ENCODE measurements at places on chromosomes 12 and 14.

- DNase-seq, result no peak
Measured at GRCh38 chr14:51474854-51475253, 176.9 kb upstream of the FRMD6 start.

GRCh38 chr14:33894339-33894738 lies 56.5 kb downstream of the EGLN3 start:
- DNase-seq, result no peak

DNA sequence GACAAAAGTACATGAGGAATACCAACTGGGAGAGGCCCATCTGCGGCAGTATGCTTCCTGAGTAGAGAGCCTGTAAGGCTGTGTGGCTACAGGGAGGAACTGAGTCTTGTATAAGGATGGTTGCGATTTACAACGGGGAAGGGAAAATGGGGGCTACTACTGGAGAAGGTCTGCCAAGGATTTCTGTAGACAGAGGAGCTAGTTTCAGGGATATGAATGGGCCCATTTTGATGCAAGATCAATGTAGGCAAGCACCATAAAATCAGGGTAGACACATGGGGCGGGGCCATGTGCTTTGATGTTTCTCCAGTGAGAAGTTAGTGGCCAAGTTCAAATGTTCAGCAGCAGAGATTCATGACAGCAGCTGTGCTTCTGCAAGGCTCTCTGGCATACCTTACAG lies 149.4 kb downstream of the GPR65 start:
- DNase-seq, result no peak

DNA sequence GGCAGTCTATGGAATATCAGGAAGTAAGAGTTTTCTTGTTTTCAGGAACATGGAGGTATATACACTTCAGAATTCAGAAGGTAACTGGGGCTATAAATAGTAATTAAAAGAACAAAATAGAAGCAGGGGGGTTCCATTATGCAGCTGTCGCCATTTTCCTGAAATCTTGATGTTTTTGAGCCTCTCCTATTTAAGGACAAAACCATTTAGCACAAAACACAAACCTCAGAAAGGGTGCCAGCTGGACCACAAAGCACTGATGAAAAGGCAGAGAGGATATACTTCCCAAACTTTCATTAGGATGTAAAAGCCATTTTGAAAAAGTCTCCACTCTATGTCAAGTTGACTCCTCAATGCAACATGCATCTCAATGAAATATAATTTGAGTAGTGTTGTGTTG lies 54.2 kb upstream of the OR5AU1 start:
- no peak for DNase-seq

DNA sequence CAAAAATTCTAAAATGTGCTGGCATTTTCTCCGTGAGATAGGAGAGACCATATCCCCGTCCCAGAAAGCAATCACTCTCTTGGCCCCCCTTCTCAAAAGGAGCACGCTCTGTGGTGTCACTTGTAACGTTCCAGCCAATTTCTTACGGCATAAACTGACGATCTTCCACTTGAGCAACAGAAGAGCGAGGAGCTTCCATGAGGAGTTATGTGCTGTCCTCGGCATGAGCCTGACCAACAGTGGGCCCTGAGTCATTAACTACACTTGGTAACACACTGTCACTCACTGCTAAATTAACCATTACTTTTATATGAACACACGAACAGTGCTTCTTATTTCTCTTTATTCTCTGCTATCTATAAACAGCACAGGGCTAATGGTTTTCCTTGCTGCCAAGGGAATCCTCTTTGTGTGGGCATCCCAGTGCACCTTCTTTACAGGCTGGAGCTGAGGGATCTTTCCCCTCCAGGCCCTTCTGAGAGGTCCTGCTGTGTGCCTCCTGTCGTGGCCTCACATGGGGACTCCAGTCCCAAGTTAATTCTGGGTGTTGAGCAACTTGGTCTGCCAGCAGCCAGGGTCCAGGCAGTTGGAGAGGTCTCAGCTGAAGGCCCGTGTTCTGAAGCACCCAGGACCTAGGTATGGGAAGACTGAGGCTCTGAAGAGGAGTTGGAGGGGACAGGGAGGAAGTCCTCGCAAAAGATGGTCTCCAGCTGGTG lies 9.4 kb downstream of the SLC6A13 start:
- no peak for DNase-seq

DNA sequence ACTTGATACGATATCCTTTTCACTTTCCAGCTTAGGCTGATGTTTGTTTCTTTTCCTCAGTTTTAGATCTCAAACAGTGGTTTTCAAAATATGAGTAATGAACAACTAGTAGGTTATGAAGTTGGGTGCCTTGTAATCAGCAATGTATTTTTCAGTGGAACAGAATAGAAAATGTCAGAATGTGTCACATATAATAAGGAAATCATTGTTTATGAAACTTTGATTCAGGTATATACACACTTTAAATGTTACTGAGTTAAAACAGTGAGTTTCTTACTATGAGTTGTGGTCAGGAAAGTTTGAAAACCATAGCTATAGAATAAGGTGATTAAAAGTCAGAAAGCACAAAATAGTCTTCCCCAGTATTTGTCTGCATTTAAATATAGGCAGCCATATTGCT lies 39.8 kb downstream of the TBK1 start:
- DNase-seq, result no peak

DNA sequence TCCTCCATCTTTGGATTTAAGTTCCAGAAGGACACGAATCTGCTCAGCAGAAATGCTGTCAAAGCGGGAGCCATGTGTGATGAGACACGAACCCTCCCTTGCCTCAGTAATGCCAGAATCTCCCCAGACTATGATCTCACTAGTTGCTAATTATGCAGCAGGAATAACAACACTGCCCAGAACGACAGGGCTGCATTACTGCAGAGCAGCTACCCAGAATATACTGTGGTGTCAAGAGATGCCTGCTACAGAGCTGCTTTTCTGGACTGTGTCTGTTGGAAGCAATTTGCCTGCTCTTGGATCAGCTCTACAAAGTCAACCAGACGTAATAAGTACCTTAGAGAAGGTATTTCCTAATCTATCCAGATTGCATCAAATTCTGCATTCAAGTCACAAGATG lies 5.5 kb downstream of the CSRNP2 start:
- no peak for DNase-seq

DNA sequence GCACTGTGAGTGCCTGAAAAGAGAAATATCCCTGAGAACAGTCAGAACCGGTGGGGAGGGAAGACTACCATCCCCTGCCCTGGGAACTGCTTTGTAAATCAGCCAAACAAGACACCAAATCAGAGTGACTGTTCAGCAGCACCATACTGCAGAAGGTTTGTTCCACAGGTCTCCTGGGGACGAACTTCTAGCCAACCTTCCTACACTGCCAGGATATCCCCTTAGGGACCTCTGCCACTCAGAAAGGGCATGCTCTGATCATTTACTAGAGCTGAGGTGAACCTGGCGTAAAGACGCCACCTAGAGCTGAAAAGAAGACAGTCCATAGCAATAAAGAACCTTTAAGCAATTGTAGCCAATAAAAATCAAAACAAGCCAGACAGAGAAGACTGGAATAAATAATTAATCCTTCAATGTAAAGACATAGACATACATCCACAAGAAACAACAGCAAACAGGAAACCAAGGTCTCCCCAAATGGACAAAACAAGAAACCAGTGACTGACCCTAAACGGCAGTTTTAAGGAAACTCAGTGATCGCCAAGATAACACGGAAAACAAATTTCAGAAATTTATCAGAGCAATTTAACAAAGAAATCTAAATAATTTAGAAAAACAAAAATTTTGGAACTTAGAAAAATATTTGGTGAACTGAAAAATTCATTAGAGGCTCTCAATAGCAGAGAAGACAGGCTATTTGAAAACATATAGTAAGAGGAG lies 228.1 kb upstream of the AMIGO2 start:
- DNase-seq, result no peak

GRCh38 chr14:102723650-102724049 lies 53.6 kb upstream of the TRAF3 start:
- no peak for DNase-seq

DNA sequence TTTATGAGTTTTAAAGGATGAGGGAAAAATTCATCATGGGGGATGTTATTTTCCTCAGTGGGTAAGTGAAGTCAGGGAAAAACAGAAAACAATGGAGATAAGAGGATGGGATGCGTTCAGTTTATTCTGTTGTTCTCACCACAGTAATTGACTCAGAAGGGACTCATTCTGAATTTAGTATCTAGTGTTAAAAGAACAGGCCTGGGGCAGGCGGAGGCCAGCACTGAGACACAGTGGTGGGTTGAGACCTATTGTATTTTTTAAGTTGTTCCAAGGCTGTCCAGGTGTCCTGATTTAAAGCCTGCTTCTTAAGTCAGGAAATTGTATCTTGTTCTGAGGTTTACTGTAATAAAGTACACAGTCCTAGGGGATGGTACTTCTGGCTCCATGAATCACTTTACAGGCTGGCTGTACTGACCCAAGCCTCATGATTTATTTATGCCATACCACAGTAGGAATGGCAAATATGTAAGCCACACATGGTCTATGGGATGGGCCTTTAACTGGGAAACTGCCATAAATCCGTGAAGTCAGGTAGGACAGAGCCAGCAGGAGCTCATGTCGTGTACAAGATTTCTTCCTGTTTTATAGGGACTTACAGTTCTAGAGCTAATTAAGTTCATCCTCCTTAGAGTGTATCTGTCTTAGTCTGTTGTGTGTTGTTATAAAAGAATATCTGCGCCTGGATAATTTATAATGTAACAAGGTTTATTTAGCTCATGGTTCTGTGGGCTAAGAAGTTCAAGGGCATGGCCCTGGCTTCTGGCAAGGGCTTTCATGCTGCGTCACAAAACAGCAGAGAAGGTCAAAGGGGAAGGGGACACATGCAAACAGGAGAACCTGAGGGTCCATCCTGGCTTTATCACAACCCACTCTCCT lies 244.1 kb downstream of the FBXL14 start:
- DNase-seq, result no peak

- no peak for DNase-seq
Measured at GRCh38 chr12:102551186-102551585, 70.8 kb upstream of the IGF1 start.

DNA sequence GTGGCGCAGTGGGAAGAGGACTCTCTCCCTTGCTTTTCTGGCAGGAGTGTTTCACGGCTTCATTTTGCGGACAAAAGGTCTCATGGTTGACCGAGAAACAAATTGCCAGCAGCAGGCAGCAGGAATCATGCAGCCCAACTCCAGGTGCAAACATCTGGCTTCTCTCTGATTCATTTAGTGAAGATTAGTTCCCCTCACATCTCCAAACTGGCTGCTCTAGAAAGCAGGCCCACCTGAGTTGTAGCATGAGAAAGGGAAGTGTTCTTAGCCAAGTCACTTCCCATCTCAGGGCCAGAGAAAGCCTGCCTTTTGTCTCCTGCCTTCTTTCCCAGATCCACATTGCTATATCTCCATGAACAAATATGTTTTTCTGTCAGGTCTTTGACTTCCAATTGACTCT lies 120.8 kb upstream of the CCDC196 start:
- no peak for DNase-seq

DNA sequence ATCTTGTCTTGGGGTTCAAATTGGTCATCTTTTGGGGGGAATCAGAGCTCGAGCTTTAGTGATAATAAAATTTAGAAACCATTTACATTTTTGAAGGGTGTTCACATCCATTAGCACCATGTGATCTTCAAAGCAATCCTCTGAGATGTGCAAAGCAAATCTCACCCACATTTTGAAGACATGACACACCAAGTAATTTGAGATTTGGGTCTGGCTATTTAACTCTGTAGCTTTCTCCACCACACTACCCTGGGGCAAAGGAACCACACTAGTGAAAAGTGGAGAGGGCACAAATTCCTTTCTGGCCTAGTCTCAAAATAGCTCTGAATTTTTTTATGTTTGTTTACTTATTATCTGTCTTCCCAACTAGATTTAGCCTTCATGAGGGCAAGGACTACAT lies 46.6 kb upstream of the TMEM233 start:
- DNase-seq, result no peak

DNA sequence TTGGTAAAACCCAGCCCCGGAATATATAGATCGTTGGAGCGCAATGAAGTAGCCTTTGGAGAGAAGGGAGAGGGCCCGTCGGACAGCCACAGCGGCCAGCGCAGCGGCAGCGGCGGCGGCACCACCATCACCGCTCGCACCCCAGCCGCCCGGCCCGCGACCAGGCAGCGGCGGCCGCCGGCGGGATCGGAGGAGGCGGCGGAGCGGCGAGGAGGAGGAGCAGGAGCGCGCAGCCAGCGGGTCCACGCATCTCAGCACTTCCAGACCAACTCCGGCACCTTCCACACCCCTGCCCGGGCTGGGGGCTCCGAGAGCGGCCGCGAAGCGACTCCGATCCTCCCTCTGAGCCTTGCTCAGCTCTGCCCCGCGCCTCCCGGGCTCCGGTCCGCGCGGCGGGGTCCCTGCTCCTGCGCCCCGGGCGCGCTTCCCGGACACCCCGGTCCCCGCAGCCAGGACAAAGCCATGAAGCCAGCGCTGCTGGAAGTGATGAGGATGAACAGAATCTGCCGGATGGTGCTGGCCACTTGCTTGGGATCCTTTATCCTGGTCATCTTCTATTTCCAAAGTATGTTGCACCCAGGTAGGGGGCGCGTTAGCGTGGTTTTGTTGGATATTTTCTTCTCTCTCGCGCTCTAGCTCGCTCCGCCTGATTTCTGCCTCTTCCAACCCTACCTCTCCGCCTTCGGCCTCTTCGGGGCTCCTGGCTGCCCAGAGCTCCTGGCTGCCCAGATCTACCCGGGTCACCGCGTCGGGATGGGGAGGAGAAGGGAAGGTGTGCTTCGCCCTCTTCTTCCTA lies 400 bp downstream of the CHST11 start:
- DNase-seq, result no peak

GRCh38 chr12:43812926-43813325 lies 6.8 kb upstream of the TWF1 start:
- DNase-seq, result no peak

DNA sequence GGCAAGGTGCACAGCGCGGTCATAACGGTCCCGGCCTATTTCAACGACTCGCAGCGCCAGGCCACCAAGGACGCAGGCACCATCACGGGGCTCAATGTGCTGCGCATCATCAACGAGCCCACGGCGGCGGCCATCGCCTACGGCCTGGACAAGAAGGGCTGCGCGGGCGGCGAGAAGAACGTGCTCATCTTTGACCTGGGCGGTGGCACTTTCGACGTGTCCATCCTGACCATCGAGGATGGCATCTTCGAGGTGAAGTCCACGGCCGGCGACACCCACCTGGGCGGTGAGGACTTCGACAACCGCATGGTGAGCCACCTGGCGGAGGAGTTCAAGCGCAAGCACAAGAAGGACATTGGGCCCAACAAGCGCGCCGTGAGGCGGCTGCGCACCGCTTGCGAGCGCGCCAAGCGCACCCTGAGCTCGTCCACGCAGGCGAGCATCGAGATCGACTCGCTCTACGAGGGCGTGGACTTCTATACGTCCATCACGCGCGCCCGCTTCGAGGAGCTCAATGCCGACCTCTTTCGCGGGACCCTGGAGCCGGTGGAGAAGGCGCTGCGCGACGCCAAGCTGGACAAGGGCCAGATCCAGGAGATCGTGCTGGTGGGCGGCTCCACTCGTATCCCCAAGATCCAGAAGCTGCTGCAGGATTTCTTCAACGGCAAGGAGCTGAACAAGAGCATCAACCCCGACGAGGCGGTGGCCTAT lies 875 bp downstream of the HSPA2 start:
- no peak for DNase-seq

- no peak for DNase-seq
Measured at GRCh38 chr14:55571125-55571889, 8.7 kb upstream of the KTN1 start.

Data from stimulated activated CD8-positive, alpha-beta memory T cell treated with anti-CD3 and anti-CD28 coated beads, Interleukin-2, amount 100 ng/mL, for 1 hour (primary cell).